ENCODE measurements at places on chromosomes 1 and 21.

DNA sequence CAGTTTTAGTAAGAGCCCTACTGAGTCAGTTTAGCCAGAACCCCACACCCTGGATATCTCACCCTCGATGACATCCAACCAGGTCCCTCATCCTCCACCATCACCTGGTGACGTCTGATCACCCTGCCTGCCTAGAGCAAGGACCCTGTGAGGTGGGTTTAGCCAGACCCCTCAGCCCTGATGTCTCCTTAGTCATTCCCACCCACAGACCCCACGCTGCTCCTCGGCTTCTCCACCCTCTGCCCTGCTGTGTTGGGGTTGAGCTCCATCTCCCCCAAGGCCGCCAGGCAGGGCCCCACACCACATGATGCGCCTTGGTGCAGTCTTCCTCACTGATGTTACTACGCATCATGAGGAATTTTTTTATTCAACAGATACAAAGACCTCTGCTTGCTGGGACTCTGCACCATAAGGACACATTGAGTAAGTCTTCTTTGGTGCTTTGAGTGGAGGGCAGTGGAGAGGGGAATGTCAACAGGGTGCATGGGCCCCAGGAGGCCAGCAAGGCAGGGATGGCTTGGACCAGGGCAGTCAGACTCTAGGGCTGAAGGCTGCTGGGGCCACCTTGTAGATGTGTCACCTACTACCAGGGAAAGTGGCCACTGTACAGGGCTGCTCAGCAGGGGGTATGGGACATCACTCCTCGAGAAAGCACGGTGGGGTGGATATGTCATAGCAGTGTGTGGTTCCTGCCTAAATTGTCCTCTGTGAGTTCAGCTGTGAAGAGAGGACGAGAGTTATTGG, 1.7 kb upstream of the IBA57 start:
- DNase-seq: no peak

DNA sequence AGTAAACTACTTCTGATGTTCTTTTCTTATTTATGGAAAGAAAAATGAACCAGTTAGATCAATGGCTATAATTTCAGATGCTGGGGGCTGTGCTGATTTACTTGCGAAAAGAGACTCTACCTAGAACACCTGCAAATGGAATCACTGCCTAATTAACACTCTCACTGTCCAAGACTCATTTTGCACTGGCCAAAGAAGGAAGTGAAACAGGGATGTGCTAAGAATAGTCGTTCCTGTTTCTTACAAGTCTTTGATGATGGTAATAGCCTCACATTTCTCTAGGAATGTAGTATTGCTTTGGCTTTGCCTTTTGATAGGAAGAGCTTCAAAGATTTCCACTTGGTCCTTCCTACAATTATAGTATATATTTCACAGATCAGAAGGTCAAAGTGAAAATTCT, 12.7 kb upstream of the TSNAX start:
- no peak for DNase-seq

DNA sequence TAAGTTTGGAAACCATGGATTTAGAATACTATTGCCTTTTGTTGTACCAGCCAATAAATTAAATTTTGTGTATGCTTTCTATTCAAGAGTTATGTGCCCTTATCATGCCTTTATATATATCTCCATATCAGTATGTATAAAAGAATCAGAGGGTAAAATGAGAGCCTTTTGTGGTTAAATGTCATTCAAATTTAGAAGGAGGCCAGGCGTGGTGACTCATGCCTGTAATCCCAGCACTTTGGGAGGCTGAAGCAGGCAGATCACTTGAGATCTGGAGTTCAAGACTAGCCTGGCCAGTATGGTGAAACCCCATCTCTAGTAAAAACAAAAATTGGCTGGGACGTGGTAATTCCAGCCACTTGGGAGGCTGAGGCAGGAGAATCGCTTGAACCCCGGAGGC, 88.9 kb downstream of the XPR1 start:
- no peak for DNase-seq

- no peak for DNase-seq
Measured at GRCh38 chr1:194071205-194071604, 884.8 kb upstream of the B3GALT2 start.

GRCh38 chr1:17520473-17521319, 18.8 kb upstream of the ARHGEF10L start:
- DNase-seq: no peak

DNA sequence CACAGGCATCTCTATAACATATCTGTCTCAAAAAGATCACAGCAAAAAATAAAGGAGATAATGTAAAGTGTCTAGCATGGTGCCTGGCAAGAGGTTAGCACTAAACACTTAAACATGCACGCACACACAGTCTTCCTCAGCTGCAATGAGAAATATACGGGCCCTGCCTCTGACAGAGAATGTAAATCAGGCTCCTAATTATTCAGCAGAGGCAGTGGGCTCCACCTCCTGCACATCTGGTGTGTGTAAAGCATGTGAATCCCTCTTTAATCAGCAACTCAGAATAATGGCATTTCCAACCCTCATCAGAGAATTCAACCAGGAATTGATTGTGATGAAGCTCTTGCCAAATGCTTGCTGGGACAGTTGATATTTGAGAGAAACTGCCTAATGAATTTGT, 85.6 kb upstream of the KCNA3 start:
- DNase-seq: no peak

DNA sequence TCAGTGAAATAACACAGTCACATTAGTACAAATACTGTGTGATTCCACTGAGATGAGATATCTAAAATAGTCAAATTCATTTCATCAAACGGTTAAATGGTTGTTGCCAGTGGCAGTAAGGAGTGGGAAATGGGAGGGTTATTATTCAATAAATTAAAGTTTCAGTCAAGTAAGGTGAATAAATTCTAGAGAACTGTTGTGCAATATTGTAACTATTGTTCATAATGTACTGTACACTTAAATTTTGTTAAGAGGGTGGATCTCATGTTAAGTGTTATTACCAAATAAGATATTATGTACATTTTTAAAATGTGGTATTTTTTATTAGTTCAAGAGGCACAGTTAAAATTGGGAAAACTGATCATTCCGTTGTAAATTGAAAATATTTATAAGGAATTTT, 463.3 kb upstream of the BRINP3 start:
- DNase-seq: no peak

GRCh38 chr1:24389231-24389678, 24.3 kb downstream of the STPG1 start:
- DNase-seq: no peak

DNA sequence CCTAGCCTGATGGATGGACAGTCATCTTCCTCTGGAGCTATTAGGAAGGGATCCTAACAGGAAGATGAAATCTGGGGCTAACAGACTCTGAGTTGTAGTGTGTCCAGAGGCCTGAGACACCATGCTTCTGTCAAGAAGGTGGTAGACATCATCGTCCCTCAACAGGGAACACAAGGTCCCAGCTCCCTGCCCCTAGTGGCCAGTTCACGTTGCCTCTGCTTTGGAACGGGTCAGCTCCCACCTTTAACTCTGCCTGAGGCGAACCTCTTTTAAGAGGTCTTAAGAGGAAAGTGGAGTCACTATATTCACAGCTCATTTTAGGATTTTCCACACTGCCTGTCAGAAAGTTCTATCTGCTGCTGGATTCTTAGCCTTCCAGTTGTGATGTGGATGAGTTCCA, 28.3 kb downstream of the LRRC71 start:
- DNase-seq: no peak

- DNase-seq: no peak
Measured at GRCh38 chr21:43902441-43902840, 37.4 kb downstream of the AGPAT3 start.

- no peak for DNase-seq
Measured at GRCh38 chr1:177586429-177586828, 383.4 kb downstream of the SEC16B start.

DNA sequence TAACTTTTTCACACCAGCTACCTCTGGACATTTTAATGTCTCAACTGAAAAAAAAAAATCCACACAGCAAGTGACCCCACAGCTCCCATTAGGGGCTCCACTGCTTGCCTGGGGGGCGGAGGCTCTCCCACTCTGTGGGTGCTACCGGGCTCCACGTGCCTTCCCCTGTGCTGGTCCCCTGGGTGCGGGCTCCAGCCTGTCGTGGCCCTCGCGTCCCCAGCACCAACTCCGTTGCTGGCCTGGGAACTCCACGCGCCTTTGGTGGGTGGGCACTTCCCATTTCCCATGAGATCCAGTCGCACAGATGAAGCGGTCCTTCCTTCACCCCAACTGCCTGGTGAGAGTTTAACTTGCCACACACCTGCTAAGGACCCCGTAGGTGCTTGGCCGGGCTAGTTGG, 27.1 kb upstream of the GPR153 start:
- no peak for DNase-seq

DNA sequence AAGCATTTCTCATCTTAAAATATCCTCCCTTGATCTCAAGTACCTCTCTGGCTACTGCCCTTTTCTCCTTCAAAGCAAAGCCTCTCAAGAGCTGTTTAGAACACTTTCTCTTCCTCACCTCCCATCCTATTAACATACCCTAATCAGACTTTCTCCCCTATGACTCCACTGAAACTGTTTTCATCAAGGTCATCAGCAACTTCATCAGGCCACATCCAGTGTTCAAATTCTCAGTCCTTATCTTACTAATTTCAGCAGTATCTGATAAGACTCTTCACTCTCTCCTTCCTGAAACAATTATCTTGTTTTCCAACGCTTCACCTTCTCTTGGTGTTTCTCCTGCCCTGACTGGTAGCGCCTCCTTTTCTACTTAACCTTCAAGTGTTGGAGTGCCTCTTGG, 1.5 kb upstream of the RAP1A start:
- no peak for DNase-seq

GRCh38 chr1:158952416-158952815, 21.1 kb downstream of the PYHIN1 start:
- no peak for DNase-seq

GRCh38 chr21:32377991-32378390, 14.8 kb downstream of the URB1 start:
- DNase-seq: no peak

GRCh38 chr1:17551755-17552234, 12.3 kb downstream of the ARHGEF10L start:
- DNase-seq: no peak
